ENCODE measurements at places on chromosomes 6 and 20.

GRCh38 chr6:15421945-15422733 lies 176.3 kb downstream of the JARID2 start:
- DNase-seq: no peak

- peak; percentile 25 for DNase-seq
These were observed 28.0 kb upstream of the CEP85L start for GRCh38 chr6:118679327-118679901.

DNA sequence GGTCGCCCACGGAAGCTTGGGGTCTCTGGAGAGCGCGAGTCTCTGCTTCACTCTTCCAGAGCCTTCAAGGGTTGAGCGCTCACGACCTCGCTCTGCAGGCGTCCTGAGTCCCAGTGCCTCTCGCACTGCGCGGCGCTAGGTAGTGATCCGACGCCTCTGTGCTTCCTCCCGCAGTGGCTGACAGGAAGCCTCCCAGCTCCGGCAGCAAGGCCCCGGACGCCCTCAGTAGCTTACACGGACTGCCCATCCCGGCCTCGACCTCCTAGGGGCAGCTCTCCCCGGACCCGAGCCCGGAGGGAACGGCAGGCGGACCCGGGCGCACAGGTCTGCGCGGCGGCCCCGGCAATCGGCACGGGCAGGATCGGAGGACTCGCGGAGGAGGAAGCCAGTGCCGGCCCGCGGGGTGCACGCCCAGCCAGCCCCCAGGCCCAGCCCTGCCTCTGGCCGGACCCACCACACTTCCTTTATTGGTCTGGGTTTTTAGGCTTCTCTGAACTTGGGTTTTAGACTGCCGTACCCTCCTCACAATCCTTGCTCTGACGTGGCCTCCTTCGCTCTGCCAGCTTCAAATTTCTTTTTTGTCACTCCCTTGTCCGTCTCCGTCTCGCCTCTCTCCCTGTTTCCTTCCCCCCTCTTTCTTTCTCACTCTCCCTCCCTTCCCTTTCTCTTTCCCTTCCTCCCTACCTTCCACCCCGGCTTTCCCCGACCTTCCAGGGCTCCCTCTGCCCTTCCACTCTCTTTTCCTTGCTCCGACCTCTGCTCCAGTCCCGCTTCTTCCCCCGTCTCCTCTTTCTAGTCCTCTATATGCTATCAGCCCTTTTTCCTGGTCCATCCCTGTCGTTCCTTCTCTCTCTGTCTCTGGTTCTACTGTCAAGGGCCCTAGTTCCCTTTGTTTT lies 9.1 kb downstream of the PAX1 start:
- DNase-seq: no peak

- no peak for DNase-seq
These were observed 146.5 kb downstream of the CDKAL1 start for GRCh38 chr6:20680697-20681165.

- DNase-seq: no peak
These were observed 13.2 kb upstream of the CDH4 start for GRCh38 chr20:61238813-61239212.

- peak; percentile 5 for DNase-seq
These were observed 21.7 kb downstream of the RIPK1 start for GRCh38 chr6:3090013-3090412.

DNA sequence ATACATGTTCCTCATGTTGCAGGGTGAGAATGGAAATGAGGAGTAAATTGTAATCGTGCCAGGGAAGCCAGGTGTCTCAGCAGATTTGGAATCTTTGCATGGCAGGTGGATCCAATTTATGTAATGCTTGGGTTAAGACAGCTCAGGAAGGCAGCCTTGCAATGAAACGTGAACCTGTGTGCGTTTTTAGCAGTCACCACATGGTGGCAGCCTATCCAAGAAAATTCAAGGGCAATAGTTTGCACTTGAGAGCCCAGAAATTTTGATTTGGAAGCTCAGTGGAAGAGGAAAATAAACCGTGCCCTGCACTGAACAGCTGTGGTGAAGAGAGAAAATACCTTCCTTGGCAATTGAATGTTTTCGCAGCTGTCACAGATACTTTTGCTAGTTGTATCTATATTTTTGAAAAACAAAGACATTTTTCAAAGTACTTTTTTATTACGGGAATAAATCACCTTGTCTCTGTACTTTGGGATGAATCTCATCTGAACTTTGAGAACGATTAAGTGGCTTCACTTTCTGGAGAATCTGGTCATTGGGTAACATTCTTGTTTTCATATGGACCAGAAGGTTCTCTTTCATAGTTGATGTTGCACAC lies 26.5 kb downstream of the MTHFD1L start:
- peak; percentile 73 for DNase-seq

- DNase-seq: no peak
These were observed 280.5 kb downstream of the DHX35 start for GRCh38 chr20:39242614-39243013.

DNA sequence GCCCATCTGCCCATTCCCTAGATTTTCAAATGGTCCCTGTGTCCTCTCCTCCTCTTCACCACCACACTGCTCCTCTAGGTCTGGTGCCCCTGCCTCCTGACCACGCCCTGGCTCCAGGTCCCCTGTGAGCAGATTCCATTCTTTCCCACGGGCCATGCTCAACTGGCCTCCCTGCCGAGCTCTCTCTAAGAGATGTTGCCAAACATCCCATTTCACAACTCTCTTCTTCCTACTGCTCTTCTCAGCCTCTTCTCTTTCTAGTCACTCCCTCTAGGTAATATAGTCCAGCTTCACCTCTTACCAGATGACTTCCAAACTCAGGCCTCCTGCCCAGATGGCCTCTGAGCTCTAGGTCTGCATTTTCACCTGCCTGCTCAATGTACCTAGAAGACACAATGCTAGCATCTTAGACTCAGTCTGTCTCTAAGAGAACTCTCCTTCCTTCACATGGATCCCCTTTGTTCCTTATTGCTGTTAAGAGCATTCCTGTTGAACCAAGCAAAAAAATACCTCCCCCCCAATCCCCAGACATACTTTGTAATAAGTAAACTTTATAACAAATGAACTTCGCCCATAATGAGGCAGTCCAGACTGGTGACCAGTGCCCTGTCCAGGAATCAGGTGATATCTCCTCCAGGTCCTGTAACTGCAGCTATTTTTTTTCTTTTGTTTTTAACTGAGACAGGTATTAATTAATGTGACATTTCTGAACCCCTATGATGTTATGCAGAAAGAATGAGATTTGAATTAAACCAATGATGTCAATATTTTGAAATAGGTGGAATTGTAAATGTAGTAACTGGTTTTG lies 79.0 kb downstream of the LYRM4 start:
- DNase-seq: no peak

- DNase-seq: no peak
These were observed 27.3 kb upstream of the TGM2 start for GRCh38 chr20:38192323-38192885.

GRCh38 chr6:108766886-108767285 lies 81.3 kb upstream of the ARMC2 start:
- no peak for DNase-seq

DNA sequence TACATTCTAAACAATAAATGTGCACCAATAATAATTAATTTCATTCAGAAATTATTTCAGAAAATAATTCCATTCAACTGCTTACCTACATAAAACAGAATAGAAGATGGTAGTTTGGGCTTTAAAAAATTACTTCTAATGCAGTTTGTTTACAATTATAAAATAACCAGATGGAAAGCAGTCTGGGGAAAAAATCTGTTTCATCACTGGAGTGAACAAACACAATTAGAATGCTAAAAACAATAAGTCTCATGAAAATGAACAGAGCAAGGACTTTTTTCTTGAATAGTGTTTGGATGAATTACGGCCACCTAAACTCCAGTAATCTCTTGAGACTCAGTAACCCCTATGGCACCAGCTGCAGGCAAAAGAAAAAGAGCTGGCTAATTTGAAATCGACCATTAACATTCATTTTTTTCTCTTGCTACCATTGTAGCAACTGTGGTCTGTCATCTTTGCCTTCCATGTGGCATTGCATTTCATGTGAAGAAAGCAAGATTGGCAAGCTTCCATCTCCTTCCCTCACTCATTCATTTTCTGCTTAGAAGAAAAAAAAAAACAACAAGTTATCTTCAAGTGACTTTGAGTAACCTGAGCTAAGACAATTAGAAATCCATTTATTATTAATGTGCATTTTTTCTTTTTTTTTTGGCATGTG lies 88.4 kb upstream of the CEP85L start:
- peak; percentile 20 for DNase-seq

GRCh38 chr6:85406641-85407075 lies 43.2 kb upstream of the NT5E start:
- DNase-seq: no peak

DNA sequence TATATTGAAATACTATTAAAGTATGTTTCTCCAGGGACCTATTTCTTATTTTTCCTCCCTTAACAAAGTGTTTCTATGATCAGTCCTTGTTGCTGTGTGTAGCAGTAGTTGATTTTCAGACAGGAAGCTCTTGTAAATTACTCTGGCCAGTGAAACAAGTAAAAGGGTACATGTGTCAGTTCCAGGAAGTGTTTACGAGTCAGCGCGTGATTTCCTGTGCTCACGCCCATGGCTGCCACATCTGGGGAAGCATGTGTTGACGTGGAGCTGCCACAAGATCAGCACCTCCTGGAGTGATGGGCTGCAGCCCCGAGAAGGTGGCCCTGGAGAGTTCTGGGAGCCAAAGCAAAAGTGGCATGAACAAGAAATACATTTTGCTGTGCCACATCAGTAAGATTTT lies 38.6 kb upstream of the GGTLC1 start:
- DNase-seq: peak; percentile 3

DNA sequence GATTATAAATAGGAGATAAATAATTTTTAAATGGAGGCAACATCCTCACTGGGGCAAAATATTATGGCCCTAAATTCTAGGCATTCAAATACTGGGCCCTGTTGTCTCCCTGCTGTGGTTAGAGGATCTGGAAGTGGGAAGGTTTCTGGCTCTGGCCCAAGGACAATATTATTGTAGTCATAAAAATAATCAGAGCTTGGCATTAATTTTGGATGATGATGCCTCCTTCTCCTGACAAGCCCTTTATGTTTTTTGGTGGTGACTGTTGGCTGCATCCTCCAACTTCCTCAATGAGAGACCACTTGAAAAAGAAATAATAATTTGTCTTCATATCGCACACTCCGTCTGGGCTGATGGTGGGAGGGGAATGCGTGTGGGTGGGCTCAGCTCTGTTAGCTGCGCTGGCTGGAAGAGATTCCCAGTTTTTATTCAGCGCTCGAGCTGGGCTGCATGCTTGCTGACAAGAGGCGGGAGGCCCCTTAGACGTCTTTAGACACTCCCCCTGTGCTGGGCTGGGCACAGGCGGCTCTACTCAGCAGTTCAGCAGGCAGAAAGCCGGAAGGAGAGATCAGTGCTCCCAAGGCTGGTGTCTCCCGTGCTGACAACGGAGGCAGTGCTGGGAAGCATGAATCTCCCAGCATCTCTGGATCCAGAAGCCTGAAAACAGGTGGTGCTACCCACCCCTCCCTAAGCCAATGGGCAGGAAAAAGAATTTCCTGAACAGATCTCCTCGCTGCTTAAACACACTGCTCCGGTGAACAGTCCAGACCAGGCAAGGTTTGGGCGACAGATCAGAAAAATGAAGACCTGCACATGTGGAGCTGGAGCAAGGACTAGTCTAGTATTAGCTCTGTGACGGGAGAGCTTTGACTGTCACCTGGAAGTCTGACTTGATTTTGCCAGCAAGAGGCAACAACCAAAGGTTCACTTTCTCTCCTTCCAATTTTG lies 97.7 kb downstream of the SYCP2 start:
- peak; percentile 55 for DNase-seq

- peak; percentile 37 for DNase-seq
These were observed 11.0 kb upstream of the HIVEP1 start for GRCh38 chr6:12001004-12001705.

GRCh38 chr6:15509335-15509933 lies 153.4 kb downstream of the DTNBP1 start:
- DNase-seq: no peak

GRCh38 chr6:11853678-11854407 lies 75.2 kb upstream of the ADTRP start:
- peak; percentile 11 for DNase-seq

- peak; percentile 8 for DNase-seq
These were observed 66.4 kb upstream of the PDE10A start for GRCh38 chr6:165729307-165729936.

DNA sequence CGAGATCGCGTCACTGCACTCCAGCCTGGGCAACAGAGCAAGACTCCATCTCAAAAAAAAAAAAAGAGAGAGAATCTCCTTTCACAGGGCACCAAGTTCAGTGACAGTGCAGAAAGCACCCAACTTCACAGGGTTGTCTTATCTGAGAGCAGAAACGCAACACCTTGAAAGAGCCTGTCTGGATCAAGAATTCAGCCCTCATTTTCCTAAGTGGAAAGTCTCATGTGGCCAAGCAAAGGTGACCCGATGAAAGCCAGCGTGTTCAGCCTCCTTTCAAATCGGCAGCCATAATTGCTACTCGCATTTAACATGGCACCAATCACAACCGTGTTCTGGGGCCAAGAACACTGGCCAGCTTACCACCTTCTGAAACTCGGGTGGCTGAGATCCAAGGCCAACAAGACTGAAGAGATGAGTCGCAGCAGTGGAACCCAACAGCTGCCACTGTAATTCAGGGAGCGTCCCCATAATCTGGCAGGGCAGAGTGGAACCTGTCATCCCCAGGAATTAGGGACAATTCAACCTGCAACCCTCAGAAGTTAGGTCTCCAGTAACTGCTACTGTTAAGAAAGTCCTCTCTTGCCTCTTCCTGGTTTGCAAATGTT lies 536.7 kb upstream of the JARID2 start:
- no peak for DNase-seq

DNA sequence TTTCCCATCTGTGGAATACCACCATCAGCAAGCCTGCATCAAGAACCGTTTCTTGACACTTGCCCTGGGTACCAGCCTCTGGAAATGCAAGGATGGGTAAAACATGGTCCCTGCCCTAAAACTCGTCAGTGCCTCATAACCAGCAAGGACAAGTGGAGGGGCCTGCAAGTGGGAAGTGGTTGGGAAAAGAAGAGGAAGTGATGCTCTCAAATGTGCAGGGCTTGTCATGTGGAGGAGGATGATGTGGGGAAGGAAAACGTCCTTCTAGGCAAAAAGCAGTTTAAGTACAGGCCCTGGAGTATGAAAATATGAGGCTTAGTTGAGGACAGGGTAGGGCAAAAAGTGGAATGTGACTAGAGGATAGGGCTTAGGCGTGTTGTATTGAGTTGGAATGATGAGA lies 19.0 kb downstream of the RREB1 start:
- no peak for DNase-seq

- DNase-seq: peak; percentile 54
These were observed 596.1 kb upstream of the CITED2 start for GRCh38 chr6:139970591-139970991.

DNA sequence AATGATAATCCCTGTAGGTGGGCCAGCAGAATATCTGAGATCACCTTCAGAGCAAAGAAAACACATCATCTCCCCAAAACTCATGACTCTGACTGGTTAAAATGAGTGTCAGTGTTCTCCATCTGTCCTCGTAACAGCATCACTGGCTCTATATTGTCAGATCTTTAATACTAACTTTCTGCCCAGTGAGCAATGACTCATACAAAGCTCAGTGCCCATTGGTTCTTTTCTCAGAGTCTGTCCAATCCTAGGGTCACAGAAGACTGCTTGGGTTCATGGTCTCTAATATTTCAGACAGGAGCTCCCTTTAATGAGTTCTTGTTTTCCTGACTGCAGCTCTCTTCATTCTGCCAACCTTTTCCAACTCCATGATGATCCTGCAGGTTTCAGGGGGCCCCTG lies 36.4 kb downstream of the HLA-DPB1 start:
- peak; percentile 27 for DNase-seq

GRCh38 chr6:92989656-92990055 lies 429.7 kb downstream of the EPHA7 start:
- DNase-seq: peak; percentile 12

Measured in fibroblast of skin of right quadriceps (primary cell).